ENCODE measurements at places on chromosomes 1 and 21. TPM values are rescaled to one million over a fixed set of nuclear protein-coding genes. Genes with fewer than 3 reads are reported as not detected.

The FAM110D gene
- total RNA-seq, result not detected

GRCh38 chr1:3795453-3796214 is 664 bp downstream of the LRRC47 start:
- DNase-seq, result no peak

DNA sequence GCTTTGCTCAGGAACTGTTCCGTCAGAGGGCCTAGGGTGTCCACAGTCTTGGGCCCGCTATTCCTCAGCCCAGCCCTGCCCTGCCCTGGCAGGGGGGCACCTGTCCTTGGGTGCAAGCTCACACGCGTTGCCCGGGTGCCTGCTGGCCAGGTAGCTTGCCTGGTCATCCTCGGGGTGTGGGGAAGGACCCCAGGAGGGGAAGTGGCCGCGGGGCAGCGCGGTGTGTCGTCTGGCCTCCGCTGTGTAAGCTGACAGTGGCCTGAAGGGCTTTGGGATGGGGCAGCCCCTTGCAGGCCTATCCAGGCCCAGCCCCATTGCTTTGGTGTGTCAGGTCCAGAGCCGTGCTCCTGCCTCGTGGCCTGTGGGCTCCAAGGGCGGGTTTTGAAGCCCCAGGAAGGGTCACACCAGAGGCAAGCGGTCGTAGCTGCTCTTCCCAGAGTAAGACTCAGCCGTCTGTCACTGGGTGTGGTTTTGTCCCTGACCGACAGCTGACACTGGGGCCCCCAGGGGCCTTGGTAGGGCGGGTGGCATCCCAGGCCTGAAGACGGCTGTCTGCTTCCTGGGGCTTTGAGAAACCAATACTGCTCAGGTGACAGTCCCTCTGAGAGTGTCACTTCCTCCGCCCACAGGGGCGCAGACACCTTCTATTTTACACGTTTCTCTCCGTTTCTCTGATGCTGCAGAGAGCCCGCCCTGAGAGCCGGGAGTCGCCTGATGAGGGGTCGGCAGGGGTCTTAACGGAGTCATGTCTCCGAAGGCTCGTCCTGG is 72.1 kb downstream of the SKI start:
- DNase-seq, result peak; percentile 71

The FMN2 gene
- total RNA-seq, result not detected

The KCNJ9 gene
- not detected for total RNA-seq

GRCh38 chr1:94526152-94526980 is 15.2 kb downstream of the F3 start:
- no peak for DNase-seq
